ENCODE measurements at places on chromosomes 4 and X.

DNA sequence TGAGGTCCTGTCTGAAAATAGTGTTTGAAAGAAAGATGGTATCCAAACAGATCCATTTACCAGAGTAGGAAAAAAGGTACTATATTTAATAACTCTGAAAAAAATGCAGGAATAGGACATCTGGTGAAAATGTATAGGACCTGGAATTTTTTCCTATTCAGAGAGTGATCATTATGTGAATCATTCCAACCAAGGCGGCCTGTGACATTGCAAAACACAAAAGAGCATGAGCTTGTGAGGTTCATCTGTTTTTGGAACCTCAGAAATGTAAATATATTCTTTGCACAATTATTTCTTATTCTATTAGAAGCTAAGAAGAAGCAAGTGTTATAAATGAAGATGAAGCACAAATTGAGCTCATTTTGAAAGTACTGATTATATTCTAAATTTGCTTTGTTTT is 2.0 kb downstream of the C4orf51 start:
- no peak for DNase-seq

DNA sequence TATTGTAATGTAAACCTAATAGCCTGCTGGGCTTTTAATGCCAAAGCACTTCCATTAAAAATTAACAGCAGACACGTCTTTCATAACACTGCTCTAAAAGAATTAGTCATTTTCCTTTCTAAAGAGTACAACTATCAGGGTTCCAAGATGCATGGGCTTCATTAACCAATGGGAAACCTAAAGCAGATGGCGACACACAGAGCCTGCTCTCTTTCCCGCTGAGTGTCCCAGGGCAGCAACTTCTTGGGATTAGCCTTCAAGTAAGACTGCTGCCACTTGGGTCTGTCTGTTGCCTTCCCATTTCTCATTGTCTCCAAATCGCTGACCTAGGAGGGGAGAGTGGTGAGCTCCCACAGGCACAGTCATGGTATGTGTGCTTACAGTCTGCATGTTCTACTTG is 14.0 kb upstream of the PHKA2 start:
- no peak for DNase-seq

- DNase-seq: no peak
These were observed 192.3 kb upstream of the NR3C2 start for GRCh38 chr4:148634476-148634875.

- no peak for DNase-seq
These were observed 117.4 kb upstream of the NUDT10 start for GRCh38 chrX:51215266-51215665.

DNA sequence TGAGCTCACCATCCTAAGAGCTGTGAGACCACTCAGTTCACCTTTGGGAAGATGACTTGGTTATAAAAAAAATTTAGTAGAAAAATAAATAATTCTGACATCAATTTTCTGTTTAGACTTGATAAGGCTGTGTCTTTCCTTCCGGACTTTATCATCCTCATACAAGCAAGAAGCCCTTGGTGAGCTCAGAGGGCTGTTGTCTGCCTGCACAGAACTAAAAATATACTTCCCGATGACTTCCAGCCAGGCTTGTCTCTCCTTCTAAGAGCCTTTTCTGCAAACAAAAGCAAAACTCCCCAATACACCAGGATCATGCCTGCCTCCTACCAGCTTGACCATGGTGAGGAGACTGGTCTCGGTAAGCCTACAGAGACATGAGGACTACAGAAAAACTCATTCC is 58.3 kb upstream of the PHOX2B start:
- no peak for DNase-seq

- no peak for DNase-seq
These were observed 66.7 kb downstream of the COQ2 start for GRCh38 chr4:83217721-83218522.

- no peak for DNase-seq
These were observed 9.4 kb downstream of the SCD5 start for GRCh38 chr4:82789025-82789776.

GRCh38 chr4:8221985-8222384 is 22.9 kb downstream of the SH3TC1 start:
- no peak for DNase-seq

GRCh38 chr4:19386786-19387185 is 864.9 kb upstream of the SLIT2 start:
- no peak for DNase-seq

GRCh38 chr4:141647966-141648365 is 11.6 kb downstream of the IL15 start:
- DNase-seq: no peak

GRCh38 chr4:138632856-138633579 is 382.6 kb upstream of the NOCT start:
- no peak for DNase-seq

DNA sequence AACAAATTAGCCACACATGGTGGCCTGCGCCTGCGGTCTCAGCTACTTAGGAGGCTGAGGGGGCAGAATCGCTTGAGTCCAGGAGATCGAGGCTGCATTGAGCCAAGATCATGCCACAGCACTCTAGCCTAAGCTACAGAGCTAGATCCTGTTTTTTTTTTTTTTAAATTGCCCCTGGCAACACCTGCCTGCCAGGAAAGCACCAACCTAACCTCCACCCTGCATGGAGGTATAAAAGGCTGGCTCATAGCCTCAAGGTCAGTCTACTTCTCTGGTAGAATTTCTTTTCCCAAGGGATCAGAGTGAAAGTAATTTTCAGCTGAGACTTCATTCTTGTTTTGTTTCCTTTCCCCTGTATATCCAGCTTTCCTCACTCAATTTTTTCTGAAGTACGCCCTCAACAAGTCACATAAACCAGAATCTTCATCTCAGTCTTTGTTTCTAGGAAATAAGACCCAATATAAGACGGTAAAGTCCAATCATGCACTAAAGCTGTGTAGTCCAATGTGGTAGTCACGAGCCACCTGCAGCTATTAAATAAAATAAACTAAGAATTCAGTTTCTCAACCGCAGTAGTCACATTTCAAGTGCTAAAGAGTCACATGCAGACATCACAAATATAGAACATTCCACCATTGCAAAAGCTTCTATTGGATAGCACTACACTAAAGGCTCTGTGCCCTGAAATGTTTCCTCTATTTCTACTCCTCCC is 113.3 kb downstream of the HPGD start:
- no peak for DNase-seq

GRCh38 chrX:13103188-13103913 is 58.9 kb upstream of the FAM9C start:
- DNase-seq: no peak

DNA sequence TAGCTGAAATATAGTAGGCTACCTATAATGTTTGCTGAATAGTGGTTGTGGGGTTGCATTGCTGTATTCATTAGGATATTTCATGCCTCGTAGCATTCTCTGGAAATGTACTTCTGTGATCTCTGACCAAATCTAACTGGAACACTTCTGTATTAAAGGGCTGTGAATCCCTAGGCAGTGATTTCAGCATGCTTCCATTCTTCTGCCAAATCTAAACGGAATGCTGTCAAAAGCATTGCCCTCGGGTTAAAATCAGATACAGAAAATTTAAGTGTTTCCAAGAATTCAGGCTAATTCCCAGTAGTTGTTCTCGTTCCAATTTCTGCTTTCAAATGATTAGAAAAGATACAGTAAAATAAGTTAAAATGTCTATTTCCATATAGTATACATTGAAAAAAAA is 1847.5 kb upstream of the IGFBP7 start:
- DNase-seq: no peak

DNA sequence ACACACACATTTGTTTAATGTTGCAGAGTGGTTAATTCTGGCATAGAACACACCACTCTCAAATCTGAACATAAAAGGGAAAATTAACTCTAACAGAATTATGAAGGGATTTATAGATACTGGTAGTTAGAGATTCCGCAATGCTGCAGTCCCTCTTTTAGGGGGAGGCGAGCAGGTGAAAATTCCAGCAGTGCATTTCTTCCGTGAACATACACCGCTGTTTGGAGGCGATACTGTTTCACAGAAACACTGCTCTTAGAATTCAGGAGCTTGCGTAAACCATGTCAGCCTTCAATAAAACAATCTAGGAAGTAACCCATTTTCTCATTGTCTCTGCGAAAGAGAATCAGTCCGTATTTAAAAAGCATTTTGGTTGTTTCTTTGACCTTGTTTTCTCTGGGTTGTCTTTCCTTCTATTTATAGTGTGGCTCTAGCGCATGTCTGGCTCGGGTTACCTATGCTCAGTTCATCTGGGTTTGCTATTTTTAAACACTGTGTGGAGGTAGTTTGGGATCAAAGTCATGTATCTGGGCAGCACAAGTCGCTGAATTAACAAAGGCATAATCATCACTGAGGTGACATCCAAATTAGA is 90.4 kb downstream of the GPAT3 start:
- DNase-seq: no peak

DNA sequence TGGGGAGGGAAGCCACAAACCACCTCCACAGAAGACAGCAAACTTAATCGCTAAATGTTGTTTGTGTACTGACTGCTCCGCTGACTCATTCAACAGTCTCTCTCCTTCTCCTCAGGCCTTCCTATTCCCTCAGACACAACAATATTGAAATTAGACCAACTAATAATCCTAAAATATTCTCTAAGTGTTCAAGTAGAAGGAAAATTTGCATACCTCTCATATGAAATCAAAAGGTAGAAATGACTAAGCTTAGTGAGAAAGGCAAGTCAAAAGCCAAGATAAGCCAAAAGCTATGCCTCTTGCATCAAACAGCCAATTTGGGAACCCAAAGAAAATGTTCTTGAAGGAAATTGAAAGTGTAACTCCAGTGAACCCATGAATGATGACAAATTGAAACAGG is 75.7 kb upstream of the ARHGAP24 start:
- DNase-seq: no peak

- no peak for DNase-seq
These were observed 6.1 kb downstream of the TMEM192 start for GRCh38 chr4:165106518-165106917.

- DNase-seq: no peak
These were observed 1.1 kb downstream of the SLC9B2 start for GRCh38 chr4:103075435-103075893.

GRCh38 chr4:7375427-7375826 is 59.3 kb downstream of the PSAPL1 start:
- no peak for DNase-seq

DNA sequence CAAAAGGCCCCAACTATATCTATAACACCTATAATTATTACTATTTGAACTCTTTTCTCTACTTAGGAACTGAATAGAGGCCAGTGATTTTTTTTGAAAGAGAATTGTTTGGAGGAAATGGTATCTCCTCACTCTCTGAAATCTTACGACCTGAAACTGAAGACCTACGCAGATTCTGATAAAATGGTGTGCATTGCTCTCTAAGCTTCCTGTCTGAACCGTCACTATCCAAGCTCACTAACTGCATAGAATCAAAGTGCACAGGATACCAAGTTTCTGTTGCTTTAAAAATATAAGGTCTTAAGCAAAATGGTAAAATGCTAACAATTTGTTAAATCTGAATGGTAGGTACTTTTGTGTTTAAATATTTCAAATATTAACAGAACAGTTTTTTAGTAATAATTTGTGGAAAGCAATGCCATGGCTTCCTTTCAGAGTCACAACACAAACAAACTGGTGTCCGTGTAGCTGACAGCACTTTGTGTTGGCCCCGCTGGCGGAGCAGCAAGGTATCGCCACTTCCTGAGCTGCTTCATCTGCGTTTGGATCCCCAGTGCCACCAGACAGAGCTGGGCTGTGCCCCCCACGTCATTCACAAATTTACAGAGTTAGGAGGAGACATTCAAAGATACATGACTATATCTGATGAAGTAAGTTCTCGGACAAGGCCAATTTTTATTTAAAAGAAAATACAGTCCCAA is 313.9 kb downstream of the FBXW7 start:
- no peak for DNase-seq

DNA sequence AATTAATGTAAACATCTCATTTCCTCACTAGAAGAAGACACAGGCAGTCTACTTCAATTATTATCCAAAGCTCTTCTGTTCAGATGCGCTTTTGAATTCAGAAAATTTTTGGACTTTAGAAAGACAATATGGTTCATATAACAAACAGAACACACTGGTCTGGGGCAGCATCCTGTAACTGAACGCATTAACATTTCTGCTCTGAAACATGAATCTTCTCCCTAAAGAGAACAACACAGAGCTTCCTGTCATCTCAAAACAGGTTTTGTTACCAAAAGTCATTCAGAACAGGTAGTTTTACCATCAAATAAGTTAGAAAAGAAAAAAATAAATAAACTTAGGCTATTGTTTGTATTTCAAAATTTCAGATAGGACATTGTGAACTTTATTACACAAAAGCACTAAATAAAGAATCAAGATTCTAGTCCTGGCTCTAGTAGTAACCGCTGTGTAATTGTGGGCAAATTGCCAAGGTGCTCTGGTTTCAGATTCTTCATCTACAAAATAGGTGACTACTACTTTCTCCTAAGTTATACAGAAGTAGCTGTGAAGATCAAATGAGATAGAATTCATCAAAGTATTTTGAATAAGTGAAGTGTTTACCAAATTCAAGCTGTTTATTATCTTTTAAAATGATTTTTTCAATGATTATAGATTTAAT is 252.3 kb upstream of the RASGEF1B start:
- peak; percentile 2 for DNase-seq

DNA sequence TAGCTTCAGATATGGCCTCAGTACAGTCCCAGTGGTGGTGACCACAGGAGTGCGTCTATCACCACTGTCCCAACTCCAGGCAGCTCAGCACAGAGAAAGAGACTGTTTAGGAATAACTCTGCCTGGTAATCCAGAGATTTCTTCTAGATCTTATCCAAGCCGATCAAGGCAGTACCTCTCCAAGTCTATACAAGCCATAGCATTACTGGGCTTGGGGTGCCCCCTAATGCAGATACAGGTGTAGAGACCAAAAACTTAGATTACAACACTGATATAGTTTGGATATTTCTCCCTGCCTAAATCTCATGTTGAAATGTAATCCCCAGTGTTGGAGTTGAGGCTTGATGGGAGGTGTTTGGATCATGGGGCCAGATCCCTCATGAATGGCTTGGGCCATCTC is 100.9 kb downstream of the PTCHD1 start:
- no peak for DNase-seq

DNA sequence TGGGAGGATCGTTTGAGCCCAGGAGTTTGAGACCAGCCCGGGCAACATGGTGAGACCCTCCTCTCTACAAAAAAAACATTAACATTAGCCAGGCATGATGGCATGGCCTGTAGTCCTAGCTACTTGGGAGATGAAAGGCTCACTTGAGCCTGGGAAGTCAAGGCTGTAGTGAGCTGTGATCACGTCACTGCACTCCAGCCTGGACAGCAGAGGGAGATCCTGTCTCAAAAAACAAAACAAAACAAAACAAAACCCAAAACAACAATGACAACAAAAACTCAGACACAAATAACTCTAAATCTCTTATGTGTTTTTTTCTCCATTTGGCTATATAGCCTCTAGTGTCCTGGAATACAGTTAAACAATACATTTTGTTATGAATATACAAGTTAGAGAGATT is 127.3 kb upstream of the STK26 start:
- DNase-seq: no peak

GRCh38 chrX:148501386-148502066 is 1.1 kb downstream of the AFF2 start:
- DNase-seq: no peak

DNA sequence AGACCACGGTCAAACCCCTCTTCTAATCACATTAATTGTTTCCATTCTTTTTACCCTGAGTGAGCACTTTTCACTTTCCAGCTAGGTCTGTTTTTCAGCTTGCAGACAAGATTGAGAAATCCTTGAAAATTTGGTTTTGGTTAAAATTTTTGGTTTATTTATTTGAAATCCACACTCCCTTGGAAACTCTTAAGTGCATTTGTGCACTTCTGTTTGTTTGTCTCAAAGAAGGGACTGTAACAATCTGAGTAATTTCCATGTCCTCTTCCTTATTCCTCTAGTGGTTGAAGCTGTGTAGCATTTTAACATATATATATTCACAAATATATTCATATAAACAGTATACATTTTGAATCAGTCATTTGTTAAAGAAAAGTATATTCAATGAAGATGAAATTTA is 333.3 kb downstream of the ANK2 start:
- no peak for DNase-seq

Data from NCI-H345 (cell line).